ENCODE measurements at places on chromosomes 12 and 14. TPM values are rescaled to one million over a fixed set of nuclear protein-coding genes. Genes with fewer than 3 reads are reported as not detected.
A peak's percentile ranks its signal among the peaks of the same experiment; 100 is the strongest.

LRRC43 gene
- total RNA-seq, result 4.2 TPM

PROX2 gene
- 0.12 TPM for total RNA-seq

CAPZA3 gene
- total RNA-seq, result not detected

DHRS2 gene
- 1.2 TPM for total RNA-seq

DNA sequence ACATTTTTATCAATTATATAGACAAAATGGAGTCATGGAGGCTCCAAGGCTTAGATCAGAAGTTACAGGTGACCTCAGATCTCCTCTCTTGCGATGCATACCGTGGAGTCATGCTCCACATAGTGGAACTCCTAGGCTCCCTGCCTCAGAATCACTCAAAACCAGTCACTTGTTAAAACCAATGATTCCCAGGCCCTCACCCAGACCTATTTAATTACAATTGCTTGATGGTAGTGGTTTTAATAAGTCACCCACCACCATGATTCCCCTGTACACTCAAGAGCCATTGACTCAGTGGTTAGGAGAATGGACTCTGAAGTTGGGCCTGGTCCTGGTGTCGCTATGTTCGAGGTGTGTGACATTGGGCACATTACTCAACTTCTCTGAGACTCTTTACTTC, 26.9 kb downstream of the IFNG-AS1 start:
- DNase-seq, result no peak

DNA sequence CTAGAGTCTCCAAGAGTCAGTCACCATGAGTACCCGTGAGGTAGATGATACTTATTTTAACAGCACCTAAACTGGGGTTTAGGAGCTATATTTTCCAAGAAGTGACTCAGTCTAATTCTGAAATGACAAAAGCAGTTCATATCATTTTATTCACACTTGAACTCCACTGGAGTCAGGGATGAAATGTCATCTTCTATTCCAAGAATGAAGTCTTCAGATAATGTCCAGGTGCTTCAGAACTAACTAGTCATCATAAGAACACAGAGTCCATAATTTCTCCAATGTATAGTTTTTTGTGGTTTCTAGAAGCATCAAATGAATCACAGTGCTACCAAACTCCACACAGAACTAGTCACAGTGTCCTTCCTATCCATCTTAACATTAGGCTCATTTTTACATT, 13.3 kb downstream of the DNM1L start:
- no peak for DNase-seq

DNA sequence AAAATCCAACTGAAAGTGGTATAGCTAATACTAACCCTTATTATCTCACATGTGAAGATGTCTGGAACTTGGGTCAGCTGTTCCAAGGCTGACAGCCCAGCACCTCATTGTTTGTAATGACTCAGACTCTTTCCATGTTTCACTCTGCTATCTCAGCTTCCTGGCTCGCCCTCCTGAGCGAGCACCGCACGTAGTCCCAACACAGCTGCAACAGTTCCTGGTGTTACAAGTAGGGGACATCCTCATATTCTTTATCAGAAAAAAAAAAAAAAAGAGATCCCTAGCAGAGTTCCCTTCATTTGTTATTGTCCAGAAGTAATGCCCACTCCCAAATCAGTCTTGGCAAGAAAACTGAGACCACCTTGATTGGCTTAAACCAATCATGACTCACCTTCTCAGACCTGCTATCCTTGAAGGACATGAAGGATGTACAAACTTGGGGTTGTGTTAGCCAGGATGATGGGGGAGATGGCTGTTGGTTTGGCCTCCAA, 92.5 kb downstream of the ADCK1 start:
- no peak for DNase-seq

DNA sequence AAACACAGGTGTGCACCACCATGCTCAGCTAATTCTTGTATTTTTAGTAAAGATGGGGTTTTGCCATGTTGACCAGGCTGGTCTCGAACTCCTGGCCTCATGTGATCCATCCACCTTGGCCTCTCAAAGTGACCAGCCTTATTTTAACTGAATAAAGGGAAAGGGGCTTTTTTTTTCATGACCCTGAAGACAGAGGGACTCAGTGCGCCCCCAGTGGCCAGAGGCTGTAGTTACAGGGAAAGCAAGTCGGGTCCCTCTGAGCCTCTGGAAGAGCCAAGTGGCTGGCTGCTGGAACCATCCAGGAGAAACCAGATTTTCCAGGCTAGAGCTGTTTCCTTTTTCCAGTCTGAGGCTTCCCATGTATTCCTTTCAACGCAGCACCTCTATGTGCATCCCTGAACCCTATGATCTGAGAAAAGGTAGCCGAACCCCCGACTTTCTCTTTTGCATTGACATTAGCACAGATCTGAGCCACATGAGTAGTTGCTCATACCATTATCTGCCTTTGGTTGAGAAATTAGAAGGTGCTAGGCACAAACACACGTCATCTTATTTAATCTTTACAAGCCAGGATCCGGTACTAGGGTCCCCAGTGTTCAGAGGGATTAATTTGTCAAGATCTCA, 342.7 kb downstream of the CACNA1C start:
- DNase-seq, result peak; percentile 67

GRCh38 chr14:96088911-96089310, 49.7 kb downstream of the C14orf132 start:
- no peak for DNase-seq

- DNase-seq, result no peak
Measured at GRCh38 chr12:53782093-53782703, 30.4 kb upstream of the CISTR start.

GRCh38 chr14:21211509-21211908, 55.6 kb upstream of the OR5AU1 start:
- DNase-seq, result no peak

DNA sequence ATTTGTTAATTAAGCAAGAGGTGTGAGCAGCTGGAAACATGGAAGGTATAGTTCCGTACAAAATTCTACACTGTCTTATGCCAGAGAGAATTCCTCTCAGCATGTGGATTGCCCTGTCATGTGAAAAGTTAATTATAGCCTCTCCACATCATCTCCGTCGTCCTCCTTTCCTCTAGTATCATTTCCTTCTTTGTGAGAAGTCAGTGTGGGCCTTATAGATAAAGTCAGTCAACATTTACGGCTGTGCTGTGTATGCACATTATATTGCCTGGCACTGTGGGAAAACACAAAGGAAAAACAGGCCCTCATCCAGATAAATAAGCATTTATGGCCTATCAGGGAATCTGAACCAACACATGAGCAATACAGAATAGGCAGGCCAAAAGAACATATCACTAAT, 236.6 kb downstream of the SEC23A start:
- no peak for DNase-seq

GRCh38 chr12:112836736-112837628, 45.4 kb downstream of the RPH3A start:
- no peak for DNase-seq

DNA sequence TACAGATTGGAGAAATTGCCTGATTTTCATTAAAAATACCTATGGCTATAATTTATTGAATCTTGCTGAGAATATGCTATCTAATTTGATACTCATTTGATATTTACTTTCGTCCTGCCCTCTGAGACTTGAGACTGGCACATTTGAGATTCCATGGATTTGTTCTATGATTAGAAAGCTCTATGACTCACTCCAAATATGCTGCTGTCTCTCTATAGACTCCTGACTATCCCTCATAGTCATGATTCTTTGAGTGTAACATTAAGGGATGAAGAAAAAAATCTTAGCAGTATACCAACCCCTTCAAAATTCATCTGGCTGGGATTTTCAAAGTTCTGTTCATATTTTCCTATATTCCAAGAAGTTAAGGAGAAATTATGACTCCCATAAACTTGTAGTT, 191.9 kb downstream of the LRIG3 start:
- DNase-seq, result no peak

DNA sequence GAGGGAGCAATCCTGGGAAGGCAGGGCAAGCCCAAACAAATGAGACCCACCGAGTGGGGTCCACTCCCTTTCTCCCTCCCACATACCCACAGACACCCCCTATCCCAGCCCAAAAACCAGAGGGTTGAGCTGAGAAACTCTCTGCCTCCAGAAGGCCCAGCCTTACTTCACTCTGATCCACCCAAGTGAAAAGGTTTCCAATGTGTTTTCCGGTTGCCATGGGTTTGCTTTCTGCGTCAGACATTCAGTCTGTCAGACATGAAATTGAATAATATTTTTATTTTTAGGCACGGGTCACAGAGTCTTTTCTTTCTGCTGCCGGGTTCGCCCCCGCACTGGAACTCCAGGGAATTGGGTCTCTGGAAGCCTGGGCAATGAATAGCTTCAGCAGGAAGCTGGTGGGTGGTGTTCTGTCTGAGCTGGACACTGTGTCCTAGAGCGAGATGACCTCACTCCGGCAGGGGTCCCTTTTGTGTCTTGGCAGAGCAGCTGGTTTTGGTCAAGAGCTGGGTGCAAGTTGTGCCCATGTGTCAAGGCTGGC, 69.8 kb upstream of the CLMN start:
- no peak for DNase-seq

GRCh38 chr12:115541891-115542421, 735.5 kb downstream of the MED13L start:
- DNase-seq, result no peak

- DNase-seq, result no peak
Measured at GRCh38 chr12:67062193-67062592, 207.0 kb upstream of the CAND1 start.

DNA sequence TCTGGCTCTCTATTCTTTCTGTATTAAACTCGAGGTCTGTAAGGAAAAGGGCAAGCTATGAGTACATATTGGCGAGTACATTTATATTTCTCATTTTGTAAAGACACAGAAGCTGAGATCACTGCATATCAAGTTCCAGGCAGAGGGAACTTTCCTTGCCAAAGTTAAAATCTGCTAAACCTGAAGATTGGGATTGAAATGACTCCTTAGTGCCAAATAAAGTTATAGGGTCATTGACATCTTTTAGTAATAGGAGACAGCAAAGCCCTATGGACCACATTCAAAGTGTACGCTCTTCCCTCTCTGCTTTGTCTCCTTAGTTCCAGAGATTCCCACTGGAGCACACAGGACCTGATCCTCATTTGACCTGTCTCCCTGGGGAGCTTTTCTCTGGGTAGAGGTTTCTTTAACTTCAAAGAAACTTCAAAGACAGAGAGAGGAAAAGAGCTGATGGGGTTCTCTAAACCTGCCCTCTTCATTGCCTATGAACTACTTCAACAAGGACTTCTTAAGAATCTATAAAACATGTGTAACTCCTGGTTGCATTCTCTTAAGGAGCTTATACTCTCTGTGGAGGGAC, 42.6 kb upstream of the PTPRR start:
- DNase-seq, result no peak

- no peak for DNase-seq
Measured at GRCh38 chr14:77088645-77089044, 9.4 kb upstream of the CIPC start.

GRCh38 chr14:54606631-54607133, 39.8 kb downstream of the SAMD4A start:
- DNase-seq, result no peak

DNA sequence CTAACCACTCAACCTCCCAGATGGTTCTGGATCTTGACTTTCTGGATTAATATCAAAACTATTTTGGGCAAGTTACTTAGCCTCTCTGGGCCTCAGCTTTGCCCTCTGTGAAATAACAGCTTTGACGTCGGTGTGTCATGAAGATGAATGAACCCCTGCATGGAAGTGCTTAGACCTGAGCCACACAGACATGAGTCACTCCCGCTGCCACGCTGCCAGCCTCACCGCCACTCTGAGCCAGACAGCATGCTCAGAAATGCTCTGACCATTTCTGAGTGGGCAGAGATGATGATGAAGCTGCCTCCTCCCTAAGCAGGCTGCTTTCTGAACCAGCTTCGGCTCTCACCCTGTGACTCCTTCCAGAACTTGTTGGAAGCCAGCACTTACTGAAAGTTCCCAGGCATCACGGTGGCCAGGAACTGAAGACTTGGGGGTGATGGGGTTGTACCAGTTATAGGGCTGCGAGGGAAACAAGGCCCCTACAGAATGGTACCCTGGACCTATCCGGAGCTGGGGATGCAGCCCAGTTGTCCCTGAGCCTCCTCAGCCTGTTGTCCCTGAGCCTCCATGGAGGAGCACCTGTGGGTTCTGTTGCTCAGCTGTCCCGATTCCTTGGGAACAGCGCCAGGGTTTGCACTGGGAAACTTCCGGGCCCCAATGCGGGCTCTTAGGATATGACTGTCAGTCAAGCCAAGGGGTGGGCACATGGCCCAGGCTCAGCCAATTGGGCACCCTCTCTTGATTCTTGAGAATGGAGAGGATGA, 2.0 kb upstream of the CCDC197 start:
- DNase-seq, result no peak

DNA sequence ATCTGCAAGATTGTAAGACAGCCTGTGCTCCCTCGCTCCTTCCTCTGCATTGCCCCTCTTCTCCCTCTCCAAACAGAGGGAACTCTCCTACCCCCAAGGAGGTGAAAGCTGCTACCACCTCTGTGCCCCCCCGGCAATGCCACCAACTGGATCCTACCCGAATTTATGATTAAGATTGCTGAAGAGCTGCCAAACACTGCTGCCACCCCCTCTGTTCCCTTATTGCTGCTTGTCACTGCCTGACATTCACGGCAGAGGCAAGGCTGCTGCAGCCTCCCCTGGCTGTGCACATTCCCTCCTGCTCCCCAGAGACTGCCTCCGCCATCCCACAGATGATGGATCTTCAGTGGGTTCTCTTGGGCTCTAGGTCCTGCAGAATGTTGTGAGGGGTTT, 37.4 kb downstream of the DAD1 start:
- DNase-seq, result no peak

GRCh38 chr14:33475623-33476022, 475.3 kb downstream of the EGLN3 start:
- no peak for DNase-seq

GRCh38 chr14:66403183-66403582, 83.0 kb upstream of the CCDC196 start:
- DNase-seq, result no peak

DNA sequence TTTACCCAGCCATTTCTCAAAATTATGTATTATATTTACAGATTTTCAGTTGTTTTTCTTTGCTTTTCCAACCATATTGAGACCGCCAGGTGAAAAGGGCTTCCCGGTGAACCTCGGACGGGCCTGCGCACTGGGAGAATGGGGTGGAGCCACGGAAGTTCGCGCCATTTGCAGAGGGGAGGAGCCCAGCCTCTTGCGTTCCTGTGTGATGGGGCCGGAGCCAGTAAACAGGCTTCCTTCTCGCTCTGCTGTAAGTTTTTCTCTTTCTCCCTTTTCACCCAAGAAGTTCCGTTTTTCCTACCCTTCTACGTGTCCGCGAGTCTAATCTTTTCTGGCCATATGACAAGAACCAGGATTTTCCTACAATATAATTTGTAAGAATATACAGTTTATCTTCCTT, 1108.8 kb upstream of the SEL1L start:
- DNase-seq, result no peak

DNA sequence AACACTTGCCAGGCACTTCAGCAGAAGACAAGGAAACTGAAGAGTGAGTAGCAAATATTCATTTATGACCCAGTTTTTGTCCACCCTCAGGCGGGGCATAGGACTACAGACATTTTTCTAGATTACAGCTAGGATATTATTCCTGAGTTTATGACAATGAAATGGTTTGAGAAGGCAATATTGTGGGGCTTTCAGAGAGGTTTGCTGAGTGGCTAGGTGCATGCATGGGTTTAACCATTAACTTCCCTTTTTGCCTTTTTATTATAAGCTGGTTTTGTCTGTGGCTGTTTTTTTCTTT, 104.0 kb upstream of the BCAT1 start:
- no peak for DNase-seq
